ENCODE measurements at places on chromosomes 4 and X.

GRCh38 chrX:138191998-138192397, 519.5 kb downstream of the FGF13 start:
- DNase-seq = no peak

- DNase-seq = no peak
These were observed 13.7 kb downstream of the RPS6KA6 start for GRCh38 chrX:84174348-84174747.

GRCh38 chr4:159906051-159906450, 803.2 kb downstream of the RAPGEF2 start:
- no peak for DNase-seq

DNA sequence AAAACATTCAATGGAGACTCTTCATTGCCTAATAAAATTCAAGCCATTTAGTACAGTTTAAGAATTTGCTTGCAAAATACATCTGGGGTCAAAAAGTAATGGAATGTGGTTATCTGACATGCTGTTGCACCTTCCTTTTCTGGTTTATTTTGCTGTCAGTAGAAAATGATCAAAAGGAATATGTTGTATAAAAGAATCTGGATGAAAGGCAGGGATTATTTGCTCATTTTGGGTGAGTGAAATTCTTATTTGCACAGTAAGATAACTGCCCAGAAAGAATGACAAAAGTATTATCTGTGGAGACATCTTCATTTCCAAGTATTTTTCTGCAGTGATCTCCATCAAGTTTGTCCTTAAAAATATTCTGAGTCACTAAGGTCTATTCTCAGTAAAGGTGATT, 30.4 kb downstream of the BOD1L1 start:
- DNase-seq = no peak

DNA sequence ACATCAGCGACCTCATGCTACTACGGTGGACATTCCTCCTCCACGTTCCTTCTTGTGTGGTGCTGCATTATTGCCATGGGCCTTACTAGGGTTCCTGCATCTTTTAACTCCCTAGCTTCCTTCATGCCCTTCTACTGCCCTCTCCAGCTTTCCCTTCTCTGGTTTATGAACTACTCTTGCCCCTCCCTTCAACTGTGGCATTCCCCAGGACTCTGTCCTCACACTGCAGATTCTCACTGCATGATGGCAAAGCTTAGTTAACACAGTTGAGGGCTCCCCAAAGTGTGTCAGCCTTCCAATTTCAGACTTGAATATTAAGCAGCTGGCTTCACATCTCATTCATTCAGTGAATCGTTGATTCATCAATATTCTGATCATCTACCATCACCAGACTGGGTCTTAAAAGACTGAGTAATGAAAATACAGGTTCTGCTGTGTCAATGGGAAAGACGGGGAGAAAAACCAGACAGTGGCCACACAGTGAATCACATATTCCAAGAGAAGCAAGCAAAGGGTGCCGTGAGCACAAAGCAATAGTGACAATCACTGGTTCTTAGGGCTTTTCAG, 53.0 kb downstream of the ZFX start:
- no peak for DNase-seq

GRCh38 chrX:104854188-104854587, 288.2 kb downstream of the IL1RAPL2 start:
- no peak for DNase-seq

DNA sequence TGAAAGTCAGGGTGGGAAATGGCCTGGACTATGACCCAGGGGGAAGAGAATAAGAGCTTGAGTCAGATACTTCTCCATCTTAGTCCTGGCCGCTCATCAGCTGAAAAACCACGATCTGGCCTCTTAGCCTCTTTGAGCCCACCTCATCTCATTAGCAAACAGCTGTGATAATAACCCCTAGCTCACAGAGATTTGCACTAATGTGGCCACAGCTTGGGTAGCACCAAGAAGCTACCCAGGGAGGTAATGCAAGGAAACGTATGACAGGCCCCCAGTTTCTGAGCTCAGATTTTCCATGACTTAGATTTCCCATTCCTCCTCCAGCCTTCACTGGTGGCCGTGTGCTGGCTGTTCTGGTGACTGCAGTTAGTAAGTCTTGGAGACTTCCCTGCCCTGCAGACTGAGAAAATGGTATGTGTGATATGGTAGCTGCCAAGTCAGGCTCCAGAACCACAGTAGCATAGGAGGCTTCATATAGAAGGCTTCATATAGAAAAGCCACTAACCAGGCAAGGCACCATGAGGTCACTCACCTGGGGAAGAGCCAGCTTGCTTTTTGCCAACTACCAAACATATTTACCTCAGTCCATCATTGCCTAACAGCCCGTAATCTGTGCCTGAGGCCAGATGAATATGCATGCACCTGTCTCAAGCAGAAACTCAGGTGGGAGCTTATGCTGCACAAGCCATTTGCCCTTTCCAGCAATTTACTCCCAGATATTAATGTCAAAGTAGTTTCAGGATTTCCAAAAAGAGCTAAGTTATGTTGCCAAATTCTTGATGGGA, 51.4 kb upstream of the GABRE start:
- DNase-seq = no peak

DNA sequence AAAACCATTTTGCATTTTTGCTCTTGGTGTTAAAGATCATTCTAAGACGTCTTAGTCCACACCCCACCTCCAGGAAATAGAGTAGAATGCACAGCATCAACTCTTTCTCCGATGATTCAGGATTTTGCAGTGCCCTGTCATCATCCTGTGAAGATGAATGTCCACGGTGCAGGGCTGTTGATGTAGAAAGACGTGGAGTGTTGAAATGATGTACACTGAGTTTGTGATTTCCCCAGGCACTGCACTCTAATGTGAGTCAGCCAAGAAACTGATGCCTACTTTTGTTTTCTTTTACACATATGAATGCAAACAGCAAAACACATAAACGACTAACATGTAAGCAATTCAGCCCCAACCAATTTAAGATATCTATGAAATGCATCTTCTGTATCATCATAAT, 10.5 kb downstream of the LGI2 start:
- DNase-seq = peak; percentile 75

DNA sequence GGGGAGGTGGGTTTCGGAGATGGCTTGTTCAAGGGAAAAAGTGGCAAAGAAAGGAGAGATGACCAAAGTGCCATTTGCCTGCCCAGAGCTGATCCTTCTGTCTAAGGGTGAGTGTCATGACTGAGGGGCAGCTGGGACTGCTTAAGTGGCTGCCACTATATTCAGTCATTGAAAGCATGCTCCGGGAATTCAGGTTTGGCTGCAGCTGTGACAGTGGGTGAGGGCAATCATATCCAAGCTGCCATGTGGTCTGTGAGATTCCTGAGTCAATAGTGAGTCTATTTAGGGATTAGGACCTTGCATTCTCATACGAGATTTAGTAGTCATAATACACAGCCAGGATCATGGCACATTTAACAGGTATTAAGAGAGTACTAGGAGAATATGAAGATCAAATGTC, 138.8 kb upstream of the BANK1 start:
- no peak for DNase-seq

Data from EL (cell line).